Lung (tissue), 17 donors: ENCODE measurements at places on chromosomes 5 and 9. TPM values are rescaled to one million over a fixed set of nuclear protein-coding genes. Genes with fewer than 3 reads are reported as not detected.

DNA sequence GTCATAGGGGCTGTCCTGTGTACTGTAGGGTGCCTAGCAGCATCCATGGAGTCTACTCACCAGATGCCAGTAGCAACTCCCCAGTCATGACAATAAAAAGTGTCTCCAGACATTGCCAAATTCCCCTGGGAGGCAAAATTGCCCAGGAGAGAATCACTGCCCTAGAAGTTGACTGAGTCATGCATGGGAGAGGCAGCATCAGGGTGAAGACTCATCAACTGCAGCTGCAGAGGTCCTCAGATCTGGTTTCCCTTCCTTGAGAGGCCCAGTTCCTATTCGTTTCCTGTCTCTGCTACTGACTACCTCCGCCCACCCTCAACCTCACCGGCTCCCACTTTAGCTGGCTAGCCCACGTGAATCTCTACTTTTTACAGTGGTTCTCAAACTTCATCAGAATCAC is 88.6 kb upstream of the AGXT2 start:
- no peak for DNase-seq

DNA sequence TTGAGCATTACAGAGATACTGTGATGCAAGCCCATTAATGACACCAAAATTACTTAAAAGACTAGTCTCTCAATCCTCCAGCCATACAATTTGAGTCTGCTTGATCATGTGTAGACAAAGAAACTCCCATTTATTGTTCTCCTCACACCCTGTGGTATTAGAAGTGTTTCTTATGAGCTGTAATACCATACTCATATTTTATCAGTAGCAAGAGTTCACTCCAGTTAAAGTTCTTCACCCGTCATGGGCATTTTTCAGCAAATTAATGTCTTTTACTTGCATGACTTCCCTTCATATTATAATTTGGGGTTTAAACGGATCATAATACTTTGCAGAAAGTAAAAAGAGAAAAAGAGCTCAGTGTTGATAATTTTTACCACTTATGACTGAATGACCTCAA is 242.9 kb downstream of the BNC2 start:
- no peak for DNase-seq

S100Z gene
- 1.9 TPM for total RNA-seq

DNA sequence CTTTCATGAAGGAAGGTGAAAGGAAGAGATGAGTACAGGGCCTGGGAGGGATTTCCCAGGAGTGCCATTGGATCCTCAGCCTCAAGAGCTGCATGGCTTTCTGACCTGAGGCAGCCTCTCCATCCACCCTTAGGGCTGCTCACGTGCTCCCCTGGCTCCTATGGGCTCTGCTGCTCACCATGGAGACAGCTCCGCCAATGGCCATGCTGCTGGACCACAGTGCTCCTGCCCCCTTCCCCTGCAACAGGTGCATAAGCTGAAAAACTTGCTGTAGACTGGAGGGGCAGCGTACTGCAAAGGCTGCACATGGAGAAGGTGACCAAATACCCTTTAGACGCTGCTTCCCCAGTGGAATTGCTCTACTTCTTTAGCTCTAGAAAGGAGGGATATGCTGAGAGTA is 112.7 kb upstream of the PANK3 start:
- no peak for DNase-seq

DNA sequence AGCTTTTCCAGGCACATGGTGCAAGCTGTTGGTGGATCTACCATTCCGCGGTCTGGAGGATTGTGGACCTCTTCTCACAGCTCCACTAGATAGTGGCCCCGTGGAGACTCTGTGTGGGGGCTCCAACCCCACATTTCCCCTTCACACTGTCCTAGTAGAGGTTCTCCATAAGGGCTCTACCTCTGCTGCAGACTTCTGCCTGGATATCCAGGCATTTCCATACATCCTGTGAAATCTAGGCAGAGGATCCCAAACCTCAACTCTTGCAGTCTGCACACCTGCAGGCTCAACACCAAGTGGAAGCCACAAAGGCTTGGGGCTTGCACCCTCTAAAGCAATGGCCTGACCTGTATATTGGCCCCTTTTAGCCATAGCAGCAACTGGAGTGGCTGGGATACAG is 283.4 kb upstream of the KLF4 start:
- DNase-seq, result no peak

SLC6A18 gene
- not detected for total RNA-seq

- no peak for DNase-seq
These were observed 3.5 kb downstream of the FYB1 start for GRCh38 chr5:39215857-39216256.

C9 gene
- not detected for total RNA-seq

PCBD2 gene
- 12.3 TPM for total RNA-seq

CAMK4 gene
- total RNA-seq, result 1.0 TPM

IRX4 gene
- not detected for total RNA-seq

DNA sequence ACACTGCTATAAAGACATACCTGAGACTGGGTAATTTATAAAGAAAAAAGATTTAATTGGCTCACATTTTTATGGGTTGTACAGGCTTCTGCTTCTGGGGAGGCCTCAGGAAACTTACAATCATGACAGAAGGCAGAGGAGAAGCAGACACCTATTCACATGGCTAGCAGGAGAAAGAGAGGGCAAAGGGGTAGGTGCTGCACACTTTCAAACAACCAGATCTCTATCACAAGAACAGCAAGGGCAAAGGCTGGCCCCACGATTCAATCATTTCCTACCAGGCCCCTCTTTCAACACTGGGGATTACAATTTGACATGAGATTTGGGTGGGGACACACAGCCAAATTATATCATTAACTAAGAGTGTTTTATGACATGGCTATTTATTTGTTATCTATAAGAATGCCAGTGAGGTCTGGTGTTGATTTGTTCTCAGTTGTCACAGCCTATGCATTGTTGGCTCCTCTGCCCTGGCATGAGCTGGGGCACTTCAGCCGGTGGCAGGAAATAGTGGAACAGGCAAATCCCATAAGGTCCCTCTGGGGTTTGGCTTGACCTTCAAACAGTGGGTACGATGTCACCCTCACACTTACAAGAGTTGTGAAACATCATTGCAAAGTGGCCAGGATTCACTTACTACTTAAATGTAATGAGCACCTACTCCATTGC is 44.1 kb downstream of the SPARC start:
- no peak for DNase-seq

- no peak for DNase-seq
These were observed 80.9 kb upstream of the COL5A1 start for GRCh38 chr9:134560654-134561053.

DNA sequence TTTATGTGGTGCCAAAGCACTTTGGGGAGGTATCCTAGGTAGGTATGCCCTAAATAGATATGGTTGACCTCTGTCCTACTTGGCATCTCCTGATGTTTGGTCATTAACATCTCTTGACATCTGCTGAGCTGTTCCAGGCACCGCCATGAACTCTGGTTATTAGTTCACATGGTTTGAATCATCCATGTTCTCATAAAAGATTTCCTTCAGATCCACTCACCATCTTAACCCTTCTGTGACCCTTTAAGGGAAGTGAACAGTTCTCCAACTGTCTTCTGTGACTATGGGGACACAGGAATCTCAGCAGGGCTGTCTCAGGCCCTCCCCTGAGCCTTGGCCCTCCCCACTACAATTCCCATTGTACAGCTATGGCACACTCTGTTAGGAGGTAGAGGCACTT is 167.7 kb downstream of the CDH6 start:
- no peak for DNase-seq

MSANTD3 gene
- 17.9 TPM for total RNA-seq

GRCh38 chr9:19028835-19029451 is 4.1 kb downstream of the SAXO1 start:
- peak; percentile 88 for DNase-seq

- DNase-seq, result no peak
These were observed 459.4 kb upstream of the DMAC1 start for GRCh38 chr9:8259028-8259427.

GRCh38 chr9:27572918-27573633 is at the start of gene C9orf72:
Gene C9orf72, minus strand, starts transcription at chr9:27573481. Its CDS starts 6,361 bp downstream, at chr9:27567120.
- peak; percentile 92 for DNase-seq

GRCh38 chr5:73395256-73395655 is 53.3 kb downstream of the FOXD1 start:
- DNase-seq, result no peak

DNA sequence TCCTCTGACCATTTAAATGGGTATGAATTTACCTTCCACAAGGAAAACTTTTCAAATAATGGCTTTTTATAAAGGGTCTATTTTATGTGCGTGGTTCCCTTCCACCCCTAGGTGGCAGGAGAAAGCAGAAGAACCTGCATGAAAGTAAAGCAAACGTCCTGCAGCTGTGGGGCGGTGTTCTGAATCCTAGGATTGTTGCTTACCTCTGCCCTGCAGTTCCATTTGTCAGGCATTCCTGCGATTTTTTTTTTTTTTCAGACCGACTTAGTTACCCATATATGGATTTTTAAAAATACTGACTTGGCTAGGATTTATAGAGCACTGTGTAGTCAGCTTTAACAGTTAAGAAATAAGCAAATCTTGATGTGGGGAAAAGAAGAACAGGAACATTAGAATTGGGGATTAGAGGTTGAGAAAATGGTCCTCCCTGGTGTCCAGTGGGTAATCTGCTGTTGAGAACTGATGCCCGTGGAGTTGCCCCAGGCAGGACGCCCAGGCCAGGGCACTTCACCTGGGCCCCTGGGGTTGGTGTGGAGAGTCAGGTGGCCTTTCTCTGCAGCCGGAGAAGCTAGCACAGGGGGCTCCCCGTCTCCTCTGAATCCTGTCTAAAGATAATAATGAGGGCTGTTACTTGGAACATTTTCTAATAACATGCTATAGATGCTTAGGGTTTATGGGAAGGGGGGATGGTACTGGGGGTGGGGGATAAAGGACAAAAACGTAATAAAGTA is 30.4 kb upstream of the LTC4S start:
- peak; percentile 70 for DNase-seq

DNA sequence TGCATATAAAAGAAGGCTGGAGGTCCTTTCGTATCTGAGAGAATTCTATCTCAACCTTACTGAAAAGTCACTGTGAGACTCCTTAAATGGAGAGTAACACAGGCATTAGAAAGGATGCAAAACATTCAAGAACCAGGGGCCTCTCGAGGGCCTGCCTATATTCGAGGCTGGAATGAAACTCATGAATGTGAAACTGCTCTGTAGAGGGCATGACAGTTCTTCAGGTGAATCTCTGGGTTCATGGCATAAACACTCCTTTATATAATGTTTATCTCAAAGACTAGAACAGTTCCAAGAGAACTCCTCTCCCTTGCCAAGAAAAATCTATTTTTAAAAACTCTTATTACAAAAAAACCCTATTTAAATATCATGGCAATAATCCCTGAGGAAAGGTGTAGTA is 113.9 kb downstream of the SEC61B start:
- no peak for DNase-seq

KIAA1958 gene
- total RNA-seq, result 24.0 TPM

DNA sequence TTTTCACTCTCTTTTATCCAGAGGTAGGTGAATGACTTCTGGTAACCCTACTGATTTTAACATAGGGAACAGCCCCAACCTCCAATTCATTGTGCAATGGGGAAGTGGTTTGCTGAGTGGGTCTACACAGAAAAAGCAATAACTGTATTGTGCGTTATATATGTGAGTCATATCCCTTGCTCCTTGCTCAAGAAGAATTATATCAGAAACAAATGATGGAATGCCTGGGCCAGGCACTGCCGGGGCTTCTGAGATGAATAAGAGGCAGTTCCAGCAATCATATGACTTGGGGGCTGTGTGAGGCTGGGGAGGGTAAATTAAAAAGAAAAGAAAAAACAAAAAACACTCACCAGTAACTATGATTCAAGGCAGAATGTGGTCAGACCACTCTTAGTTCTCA is 79.2 kb upstream of the ABCA1 start:
- no peak for DNase-seq

DNA sequence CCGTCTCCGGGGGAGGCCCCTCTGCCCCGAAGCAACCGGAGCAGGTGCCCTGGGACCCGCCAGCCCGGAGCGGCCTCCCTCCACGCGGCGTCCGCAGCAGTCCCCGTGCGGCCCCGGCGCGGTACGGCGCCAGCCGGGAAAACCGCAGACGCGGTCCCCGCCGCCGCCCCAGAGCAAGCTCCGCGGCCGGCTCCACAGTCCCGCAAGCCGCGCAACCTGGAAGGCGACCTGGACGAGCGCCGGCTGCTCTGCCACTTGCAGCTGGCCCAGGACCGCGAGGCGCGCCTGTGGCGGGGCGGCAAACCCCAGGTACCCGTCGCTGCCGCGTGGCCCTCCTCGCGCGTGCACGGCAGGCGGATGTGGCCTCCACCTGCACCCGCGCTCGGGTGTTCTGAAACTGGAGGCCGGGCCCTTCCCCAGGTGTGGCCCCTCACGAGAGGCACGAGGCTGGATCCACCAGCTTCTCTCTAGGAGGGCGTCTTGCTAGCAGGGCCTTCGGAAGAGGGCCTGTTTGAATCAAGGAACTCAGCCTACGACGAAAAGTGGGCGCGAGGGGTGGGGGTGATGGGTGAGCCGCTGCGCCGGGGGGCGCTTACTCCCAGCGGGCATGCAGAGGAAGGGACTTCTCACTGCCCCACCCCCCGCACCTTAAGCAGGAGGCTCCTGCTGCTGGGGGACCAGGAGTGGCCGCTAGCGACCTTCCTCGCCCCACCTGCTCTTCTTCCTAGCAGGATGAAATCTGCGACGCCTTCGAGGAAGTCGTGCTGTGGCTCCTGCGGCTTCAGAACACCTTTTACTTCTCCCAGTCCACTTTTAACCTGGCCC is 602 bp downstream of the CCNI2 start:
- DNase-seq, result no peak

- peak; percentile 72 for DNase-seq
These were observed 154.2 kb upstream of the HMHB1 start for GRCh38 chr5:143657647-143658285.

GRCh38 chr9:120257483-120257882 is 322.5 kb downstream of the CDK5RAP2 start:
- no peak for DNase-seq

UTP15 gene
- total RNA-seq, result 18.5 TPM

DNA sequence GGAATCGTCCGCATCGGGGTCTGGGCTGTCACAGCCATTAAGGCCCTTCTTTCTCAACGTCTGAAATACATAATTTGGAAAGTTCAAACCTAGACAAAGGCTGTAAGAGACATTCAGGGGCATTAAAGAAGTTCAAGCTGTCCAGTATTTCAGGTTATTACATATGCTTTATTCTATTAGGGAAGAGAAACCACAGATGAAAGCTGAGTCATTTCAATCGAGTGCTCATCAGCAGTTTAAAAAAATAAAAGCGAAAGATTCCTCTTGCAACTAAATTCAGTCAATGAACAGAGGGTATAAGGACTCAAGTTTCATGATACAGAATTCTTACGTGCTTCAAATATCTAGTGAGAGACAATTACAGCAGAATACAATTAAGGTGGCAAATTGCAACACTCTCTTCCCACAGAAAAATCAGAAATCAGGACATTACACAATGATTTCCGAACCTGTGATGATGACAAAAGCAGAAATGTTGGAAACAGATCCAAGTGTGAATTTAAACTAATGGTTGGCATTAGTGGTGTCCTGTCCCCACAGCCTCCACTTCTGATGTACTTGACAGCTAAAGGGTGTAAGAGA is 121.6 kb downstream of the MEF2C start:
- no peak for DNase-seq

- peak; percentile 7 for DNase-seq
These were observed 213.3 kb upstream of the TUSC1 start for GRCh38 chr9:25891527-25891926.

FABP6 gene
- total RNA-seq, result 13.1 TPM
